ENCODE measurements at places on chromosomes 11 and 22. TPM values are rescaled to one million over a fixed set of nuclear protein-coding genes. Genes with fewer than 3 reads are reported as not detected.

DNA sequence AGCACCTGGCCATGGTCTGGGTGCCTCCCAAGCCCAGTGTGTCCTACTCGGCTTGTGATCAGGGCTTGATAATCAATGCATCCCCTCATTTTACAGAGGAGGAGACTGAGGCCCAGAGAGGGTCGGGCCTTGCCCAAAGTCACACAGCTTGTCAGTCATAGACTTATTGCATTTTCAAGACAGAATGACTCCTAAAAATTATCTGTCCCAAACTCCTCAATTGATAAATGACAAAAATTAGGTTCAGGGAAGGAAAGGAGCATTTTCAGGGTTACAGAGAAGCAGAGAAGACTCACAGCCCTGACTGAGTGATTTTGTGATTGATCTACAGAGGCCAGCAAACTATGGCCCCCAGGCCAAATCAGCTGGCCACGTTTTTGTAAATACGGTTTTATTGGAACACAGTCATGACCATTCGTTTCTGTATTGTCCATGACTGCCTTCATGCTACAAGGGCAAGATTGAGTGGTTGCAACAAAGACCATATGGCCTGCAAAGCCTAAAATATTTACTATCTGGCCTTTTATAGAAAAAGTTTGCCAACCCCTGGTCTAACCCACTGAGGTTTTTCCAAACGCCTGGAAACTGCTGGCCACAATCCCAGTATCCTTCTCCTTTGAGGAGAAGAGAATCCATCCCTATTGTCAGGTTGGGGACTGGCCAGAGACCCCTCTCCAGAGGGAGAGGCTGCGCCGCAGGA is 35.1 kb upstream of the NAV2 start:
- peaks cover 30% of the 10 kb centered on the region for H3K4me1 ChIP-seq
- no peaks in the 10 kb centered on the region for H3K36me3 ChIP-seq
- H3K27me3 ChIP-seq = no peaks in the 10 kb centered on the region

DNA sequence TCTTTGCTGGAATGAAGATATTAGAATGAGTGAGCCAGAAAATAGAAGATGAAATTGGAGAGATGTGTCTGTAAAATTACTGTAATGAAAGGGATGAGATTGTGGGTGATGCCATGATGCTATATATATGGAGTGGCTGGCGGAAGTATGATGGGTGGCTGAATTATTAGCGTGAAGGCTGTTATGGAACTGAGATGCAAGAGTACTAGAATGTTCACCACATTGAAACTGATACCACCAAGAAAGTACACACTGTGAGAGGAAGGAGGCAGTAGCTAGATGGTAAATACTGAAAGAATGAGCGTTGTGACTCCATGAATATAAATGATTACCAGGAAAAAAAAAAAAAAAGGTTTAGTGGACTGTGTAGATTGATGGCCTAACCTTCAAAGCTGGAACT is 411.9 kb downstream of the CNTN5 start:
- no peaks in the 10 kb centered on the region for H3K27me3 ChIP-seq
- no peak overlapping the region for H3K27ac ChIP-seq
- DNase-seq = no peak
- H3K4me1 ChIP-seq = no peaks in the 10 kb centered on the region
- no peak overlapping the region for H3K4me3 ChIP-seq

DNA sequence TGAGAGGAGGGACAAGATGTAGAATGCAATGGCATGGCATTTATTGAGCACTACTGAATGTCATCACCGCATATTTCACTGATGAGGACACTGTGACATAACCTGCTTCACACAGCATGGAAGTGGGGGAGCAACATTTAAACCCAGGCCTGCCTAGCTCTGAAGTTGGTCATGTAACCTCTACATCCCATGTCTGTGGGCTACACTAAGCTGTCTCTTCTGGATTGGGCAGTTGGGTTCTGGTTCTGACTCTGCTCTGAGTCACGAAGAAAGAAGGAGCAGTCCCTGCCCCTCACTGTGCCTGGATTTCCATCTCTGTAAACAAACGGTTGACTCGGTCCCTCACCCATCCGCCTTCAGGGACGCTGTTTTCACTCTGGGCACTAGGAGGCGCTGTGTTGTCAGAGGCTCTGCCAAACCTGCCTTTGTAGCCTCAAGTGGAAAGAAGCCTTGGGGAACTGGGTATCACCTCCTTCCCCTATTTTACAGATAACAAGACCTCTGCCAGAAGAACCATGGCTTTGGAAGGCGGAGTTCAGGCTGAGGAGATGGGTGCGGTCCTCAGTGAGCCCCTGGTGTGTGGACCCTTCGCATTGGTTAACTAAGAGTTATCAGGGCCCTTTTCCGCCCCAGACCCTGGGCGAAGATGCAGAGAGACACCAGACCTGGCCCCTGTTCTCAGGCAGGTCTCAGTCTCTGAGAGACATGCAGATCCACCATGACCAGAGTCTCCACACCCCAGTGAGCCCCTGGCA is 12.7 kb upstream of the ARHGEF17 start:
- no peaks in the 10 kb centered on the region for H3K36me3 ChIP-seq
- peak overlapping the region; percentile 55 for H3K27ac ChIP-seq
- DNase-seq = peak; percentile 93

Gene SORL1
- 0.76 TPM for total RNA-seq

Data from GM23248 (cell line).